Stimulated activated CD4-positive, alpha-beta T cell treated with anti-CD3 and anti-CD28 coated beads, TNF-alpha, amount 100 ng/mL, for 24 hours (primary cell): ENCODE measurements at places on chromosomes 4 and X.
A peak's percentile ranks its signal among the peaks of the same experiment; 100 is the strongest.

DNA sequence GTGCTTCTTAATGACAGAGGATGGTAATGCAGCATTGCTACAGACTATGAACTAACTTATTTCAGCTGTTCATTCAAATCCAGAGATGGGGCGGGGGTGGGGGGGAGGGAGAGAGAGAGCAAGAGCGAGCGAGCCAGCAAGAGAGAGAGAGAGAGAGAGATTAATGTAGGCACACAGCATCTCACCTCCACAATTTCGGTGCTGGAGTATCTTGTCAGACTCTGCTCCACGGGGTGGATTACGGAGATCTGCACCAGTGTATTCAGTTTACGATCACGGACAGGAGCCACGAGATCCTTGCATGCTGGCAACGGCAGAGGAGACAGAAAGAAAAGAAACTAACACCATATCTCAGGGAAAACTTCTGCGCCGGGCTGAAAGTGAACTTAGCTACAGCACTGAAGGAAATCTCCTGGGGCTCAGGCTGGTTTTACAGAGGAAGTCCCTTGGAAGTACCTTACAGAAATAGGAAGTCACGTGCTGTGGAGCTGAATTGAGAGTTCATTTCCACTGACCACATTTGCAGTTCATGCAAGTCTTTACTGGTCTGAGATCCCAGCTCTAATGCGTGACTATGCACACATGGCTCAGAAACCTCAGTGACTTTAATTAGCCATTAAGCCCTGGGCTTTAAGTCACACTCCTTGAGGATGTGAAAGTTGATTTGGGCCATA, 440.9 kb downstream of the INPP4B start:
- peak; percentile 47 for DNase-seq

DNA sequence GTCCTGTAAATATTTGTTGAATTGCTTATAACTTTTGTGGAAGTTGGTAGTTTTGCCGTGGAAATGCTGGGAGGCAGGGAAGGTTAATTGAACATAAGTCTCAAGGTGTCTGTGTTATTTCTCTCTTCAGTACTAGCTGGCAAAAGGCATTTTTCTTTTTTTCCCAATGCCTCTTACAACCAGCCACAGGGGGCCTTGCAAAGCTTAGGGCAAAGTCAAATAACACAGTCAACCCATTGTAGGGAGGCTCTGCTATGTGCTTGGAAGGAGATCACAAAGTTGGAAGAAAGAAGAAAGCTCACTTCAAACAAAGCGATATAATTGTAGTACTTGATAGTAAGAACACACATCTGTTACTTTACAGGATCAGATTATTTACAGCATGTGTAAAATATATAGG, 802.6 kb downstream of the PDHA2 start:
- DNase-seq = no peak

- DNase-seq = no peak
Measured at GRCh38 chr4:24203926-24204325, 314.1 kb upstream of the PPARGC1A start.

DNA sequence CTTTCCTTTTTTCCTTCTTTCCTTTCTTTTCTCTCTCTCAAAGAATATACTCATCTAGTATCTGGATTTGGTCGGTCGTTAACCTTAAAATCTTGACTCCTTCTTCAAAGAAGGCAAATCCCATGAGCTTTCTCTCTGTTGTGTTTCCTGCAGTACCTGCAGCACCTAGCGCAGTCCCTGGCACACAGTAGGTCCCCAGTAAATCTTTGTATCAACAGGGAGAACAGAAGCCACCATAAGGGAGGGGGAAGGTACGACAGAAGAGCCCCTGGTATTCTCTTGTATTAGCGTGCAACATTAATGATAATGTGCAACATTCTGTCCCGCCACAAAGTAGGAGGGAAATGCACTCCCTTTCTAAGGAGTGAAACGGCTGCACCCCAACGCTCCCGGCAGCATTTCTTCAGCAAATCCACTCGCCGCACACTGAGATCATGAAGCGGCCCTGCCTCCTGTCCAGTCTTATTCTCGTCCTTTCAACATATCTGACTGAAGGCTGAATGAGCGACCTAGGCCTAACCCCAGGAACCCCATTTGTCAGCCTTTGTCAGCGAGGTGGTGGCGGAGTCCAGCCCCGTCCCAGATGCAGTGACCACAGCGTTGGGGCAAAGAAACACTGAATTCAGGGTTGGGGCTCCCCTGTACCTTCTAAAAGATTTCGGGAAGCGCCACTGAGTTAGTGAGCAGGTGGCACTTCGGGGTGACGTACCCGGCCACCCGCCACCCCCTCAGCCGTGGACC, 133.7 kb downstream of the AMELX start:
- DNase-seq = no peak

- no peak for DNase-seq
Measured at GRCh38 chrX:51852096-51852495, 41.3 kb upstream of the MAGED1 start.

GRCh38 chr4:164039482-164039881, 545.0 kb downstream of the TMA16 start:
- no peak for DNase-seq

DNA sequence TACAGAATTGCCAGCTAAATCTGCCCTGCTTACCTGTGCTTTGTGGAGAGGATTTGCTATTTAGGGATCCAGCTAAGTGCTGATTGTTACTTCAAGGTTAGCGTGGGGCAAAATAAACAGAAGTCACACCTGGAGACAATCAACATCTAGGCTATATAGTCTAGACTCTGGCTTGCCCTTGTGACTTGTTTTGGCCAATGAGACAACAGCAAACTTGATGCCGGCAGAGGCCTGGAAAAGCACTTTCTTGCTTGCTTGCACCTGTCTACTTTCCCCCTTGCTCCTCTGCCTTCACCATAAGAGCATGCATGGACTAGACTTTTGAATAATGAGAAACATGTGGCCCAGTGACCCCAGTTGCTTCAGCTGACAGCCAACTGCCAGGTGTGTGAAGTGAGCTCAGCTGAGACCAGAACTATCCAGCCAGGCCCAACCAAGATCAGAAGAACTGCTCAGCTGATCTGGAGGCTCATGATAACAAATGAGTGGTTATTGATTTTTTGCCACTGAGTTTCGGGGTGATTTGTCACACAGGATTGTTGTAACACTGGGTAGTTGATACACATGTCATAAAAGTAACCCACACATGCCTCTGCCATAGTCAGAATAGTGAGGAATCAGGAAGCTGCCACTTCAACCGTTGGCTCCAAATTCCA, 164.4 kb downstream of the RBMX2 start:
- DNase-seq = no peak

GRCh38 chrX:49992853-49993252, 70.5 kb downstream of the CLCN5 start:
- DNase-seq = no peak

DNA sequence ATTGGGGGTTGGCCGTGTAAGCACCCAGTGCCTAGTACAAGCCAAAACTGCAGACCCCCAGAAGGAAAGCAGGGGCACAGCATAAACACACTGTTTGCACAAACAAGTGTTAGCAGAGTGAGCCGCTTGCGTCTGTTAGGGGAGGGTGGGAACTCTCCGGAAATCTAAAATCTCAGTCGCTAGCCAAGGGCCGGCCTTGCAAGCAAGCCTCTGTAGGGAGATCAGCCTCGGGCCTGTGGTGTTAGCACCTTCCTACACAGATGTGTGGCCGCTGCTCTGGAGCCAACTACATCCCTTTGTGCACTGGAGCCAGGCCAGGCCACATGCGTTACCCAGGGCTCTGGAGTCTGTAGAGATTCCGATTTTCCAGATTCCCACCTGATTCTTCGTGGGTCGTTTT, 67.1 kb downstream of the GPR143 start:
- no peak for DNase-seq

- DNase-seq = no peak
Measured at GRCh38 chr4:38037612-38038011, 77.4 kb downstream of the PTTG2 start.

GRCh38 chr4:37445023-37445422, 200.5 kb downstream of the NWD2 start:
- no peak for DNase-seq

DNA sequence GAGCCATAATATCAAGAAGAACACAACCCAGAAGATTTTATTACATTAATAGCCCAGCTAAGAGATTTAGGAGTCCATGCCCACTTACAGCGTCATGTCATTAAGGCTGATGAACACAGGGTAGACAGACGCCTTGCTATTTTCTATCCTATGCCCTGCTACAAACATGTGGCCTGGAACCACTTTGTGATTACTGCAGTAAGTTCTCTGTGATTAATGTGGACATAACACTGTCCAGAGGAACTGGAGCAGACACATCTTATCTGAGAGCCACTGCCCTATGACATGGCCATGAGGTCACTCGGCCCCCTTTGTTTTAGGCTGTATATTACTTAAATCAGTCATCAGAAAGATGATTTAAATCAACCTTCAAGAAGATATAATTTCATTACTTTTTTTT, 211.7 kb downstream of the MAML3 start:
- DNase-seq = no peak

GRCh38 chr4:170853422-170854021, 763.8 kb upstream of the AADAT start:
- no peak for DNase-seq

- DNase-seq = no peak
Measured at GRCh38 chr4:54961357-54961975, 163.9 kb downstream of the KDR start.

DNA sequence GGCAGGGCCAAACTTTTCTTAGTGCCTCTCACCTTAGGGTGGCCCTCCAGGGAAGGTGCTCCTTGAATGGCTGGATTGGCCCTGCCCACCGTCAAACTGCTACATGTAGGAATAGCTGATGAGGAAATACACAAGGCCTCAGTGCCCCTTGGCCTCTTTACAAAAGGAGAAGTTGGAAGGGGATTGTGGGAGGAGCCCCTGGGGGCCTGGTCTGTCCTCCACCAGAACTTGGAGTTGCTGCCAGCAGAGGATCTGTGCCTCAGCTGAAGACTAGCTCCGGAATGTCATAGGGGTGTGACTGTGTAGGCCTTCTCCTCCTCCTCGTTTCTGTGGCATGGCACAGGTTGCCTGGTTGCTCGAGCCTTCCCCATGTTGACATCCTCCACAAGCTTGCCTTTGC, 142.7 kb downstream of the AMMECR1 start:
- DNase-seq = no peak

GRCh38 chr4:27595571-27596360, 735.1 kb downstream of the STIM2 start:
- no peak for DNase-seq

- DNase-seq = no peak
Measured at GRCh38 chr4:117063961-117064696, 21.2 kb downstream of the TRAM1L1 start.

DNA sequence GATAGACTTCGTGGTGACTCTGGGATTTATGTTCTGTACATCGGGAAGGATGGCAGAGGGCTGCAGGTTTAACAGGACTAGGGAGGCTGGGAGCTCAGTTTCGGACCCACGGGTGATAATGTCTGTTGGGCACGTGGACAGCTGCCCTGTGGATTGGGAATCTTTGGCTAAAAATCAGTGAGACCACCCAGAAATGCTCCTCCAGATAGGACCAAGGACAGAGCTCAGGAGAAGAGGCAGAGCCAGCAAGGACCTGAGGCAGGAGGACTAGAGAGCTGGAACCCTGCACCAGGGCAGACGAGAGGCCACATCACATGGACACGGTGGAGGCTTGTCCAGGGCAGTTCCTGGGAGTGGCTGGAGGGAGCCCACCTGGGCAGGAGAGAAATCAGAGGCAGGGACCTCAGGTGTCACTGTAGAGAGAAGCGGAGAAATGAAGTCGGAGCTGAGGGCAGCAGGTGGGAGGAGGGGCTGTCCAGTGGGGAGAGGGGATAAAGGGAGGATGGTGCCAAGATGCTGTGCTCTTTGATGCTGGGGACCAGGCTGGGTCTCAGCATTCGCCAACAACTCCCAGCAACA, 79.2 kb downstream of the CPZ start:
- DNase-seq = no peak

DNA sequence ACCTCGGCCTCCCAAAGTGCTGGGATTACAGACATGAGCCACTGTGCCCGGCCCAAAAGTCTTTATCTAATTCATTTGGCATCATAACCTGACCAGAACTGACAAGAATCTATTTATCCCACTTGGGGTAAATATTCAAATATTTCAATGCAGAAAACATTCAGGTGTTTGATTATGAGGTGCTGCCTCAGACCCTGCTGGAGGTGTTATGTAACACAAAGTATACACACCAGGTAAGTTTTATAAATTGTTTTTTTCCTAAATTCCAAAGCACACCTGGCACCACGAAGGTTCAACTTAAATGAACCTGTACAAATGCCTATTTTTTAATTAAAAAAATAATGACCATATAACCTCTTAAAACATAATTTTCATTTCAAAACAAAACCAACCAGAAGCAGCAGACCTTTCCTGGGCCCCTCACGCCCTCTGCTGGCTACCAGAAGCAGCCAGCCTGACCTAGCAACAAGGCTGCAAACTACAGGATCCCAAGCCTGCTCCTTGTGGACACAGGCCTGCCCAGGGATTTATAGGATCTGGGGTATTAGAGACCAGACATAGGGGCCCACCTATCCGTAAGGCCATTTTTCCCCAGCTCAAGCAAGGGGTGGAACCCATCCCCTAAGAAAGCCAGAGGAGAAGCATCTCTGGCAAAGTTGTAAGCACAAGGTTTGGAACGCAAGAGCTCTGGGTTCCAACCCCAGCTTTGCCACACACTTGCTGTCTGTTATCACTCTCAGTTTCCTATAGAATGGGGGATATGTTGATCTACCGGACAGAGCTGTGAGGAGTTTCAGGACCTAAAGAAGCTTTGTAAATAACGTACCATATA, 11.7 kb downstream of the OTUD5 start:
- no peak for DNase-seq

DNA sequence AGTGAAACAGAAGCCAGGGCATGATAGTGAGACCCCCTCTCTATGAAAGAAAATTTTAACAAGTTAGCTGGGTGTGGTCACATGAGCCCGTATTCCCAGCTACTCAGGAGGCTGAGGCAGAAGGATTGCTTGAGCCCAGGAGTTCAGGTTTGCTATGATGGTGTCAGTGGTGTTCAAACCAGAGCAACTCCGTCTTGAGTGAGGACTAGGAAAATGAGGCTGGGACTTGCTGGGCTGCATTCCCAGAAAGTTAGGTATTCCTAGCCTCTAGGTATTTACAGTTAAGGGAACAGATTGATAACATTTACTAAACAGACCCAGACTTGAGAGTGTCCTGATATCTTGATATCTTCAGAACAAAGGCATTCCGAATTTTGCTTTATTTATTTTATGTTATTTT, 37.0 kb upstream of the NOCT start:
- no peak for DNase-seq

DNA sequence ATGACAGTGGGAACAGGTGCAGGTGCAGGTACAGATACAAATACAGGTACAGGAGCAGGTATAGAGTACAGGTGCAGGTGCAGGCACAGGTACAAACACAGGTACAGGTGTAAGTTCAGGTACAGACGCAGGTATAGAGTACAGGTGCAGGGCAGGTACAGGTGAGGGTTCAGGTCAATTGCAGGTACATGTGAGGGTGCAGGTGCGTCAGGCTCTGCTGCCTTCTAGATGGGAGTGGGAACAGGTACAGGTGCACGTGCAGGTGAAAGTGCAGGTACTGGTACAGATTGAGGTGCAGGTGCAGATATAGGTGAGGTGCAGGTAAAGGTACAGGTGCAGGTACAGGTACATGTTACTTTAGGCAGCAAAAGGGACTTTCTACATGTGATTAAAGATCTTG, 85.7 kb downstream of the CRLF2 start:
- no peak for DNase-seq
